ENCODE measurements at places on chromosomes 6 and 20.

DNA sequence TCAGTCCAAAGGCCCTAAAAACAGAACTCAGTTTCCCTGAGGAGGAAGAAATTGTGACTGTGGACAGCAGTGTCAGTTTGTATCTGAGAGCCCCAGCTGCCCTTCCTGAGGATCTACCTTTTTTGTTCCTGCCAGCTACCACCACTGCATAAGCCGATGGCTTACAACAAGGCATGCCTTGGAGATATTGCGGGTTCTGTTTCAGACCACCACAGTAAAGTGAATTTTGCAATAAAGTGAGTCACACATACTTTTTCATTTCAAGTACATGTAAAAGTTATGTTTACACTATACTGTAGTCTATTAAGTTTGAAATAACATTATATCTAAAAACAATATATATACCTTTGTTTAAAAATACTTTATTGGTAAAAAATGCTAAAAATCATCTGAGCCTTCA, 9.6 kb upstream of the CST3 start:
- no peak for DNase-seq

DNA sequence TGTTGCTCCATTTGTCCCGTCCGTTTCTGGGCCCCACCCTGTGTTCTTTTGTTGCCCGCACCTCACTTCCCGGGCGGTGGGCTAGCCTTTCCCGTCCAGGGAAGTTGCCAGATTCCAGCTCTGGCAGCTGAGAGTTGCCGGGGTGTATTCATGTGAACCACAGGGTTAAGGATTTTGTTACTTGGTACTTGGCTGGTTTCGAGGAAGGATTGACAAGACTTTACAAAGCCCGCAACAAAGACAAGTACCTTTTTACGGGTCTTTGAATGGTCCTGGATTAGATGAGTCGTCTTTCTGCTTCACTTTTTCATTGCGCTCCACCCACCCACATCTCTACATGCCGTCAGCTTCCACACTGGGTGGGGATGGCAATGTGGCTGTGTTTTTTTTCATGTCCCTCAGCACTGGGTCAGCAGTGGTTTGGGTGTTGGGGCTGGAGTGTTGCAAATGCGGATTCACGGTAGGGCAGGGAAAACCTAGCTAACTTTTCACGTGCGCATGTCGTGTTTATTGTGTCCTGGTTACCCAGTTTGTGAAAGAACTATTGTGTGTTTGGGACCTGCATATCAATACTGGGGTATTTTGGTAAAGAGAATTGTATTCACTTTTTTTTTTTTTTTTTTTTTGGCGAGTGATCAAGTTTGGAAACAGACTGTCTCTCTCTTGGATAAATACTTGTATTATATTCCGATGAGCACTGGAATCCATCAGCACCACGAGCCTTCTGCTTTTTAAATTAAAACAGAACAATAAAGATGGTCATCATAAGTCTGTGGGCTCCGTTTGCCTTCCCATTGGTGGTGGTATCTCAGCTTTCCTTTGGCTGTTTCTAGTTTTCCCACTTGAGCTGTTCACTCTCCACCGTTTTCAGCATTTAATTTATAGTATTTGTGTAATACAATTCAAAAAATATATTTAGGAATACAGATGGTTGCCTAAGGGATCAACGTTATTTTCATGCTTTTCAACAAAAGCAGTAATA, 1.2 kb downstream of the DUSP22 start:
- DNase-seq, result no peak

- DNase-seq, result no peak
Observed at GRCh38 chr20:37901240-37901639, 1.7 kb upstream of the VSTM2L start.

GRCh38 chr20:63577317-63577894, 3.4 kb upstream of the HELZ2 start:
- no peak for DNase-seq

- DNase-seq, result no peak
Observed at GRCh38 chr6:11585426-11586016, 48.0 kb downstream of the TMEM170B start.

DNA sequence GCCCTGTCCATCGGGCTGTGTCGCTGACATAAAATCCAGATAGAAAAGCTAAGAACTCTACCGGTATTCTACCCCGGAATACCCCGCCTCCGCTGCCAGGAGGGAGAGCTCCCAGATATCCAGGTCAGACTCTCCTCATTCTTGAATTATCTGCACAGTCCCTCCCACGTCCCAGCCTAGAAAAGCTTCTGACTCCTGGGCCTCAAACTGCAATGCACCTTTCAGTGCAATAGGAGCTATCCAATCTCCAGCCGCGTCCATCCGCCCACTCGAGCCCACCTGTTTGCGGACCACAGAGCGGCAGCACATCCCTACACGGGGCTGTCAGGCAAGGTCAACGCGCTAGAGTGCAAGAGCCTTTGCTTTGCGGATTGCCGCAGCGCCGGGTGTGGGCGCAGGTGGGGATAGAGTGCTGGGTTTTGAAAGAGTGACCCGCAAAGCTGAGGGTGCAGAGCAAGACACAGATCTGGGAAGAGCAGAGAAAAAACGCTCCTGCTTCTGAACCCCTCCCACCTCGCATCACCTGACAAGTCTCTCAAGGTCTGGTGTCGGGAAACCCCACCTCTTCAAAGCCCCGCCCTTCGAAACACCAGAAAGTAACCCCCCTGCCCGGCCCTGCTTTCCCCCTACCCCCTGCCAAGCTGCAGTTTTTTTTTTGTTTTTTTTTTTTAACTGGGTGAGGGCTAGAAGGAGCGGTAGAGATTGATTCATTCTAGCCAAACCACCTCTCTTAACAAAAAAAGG, 1.3 kb downstream of the TAPBP start:
- no peak for DNase-seq

- no peak for DNase-seq
Observed at GRCh38 chr20:32443386-32443974, 85.3 kb downstream of the ASXL1 start.

DNA sequence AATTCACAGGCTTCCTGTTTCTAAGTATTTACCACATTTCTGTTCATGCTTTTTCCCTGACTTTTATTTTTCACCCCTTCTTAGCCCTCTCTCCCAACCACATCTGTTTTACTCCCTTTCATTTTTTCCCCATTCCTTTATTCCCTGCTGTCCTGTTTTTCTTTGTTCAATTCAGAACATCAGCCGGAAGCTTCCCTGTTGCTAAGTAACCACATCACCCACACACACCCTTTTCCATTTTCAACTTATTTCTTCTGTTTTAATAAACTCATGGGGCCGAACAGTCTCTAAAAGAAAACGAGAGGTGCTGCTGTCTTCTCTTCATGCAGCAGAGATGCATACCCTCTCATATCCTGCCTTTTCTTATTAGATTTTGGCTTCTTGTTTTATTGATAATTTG, 53.5 kb upstream of the CEP85L start:
- DNase-seq, result no peak

All from fibroblast of skin of left biceps (primary cell).